Kidney glomerular epithelial cell (primary cell): ENCODE measurements at places on chromosomes 7 and 10.
A peak's percentile ranks its signal among the peaks of the same experiment; 100 is the strongest.

DNA sequence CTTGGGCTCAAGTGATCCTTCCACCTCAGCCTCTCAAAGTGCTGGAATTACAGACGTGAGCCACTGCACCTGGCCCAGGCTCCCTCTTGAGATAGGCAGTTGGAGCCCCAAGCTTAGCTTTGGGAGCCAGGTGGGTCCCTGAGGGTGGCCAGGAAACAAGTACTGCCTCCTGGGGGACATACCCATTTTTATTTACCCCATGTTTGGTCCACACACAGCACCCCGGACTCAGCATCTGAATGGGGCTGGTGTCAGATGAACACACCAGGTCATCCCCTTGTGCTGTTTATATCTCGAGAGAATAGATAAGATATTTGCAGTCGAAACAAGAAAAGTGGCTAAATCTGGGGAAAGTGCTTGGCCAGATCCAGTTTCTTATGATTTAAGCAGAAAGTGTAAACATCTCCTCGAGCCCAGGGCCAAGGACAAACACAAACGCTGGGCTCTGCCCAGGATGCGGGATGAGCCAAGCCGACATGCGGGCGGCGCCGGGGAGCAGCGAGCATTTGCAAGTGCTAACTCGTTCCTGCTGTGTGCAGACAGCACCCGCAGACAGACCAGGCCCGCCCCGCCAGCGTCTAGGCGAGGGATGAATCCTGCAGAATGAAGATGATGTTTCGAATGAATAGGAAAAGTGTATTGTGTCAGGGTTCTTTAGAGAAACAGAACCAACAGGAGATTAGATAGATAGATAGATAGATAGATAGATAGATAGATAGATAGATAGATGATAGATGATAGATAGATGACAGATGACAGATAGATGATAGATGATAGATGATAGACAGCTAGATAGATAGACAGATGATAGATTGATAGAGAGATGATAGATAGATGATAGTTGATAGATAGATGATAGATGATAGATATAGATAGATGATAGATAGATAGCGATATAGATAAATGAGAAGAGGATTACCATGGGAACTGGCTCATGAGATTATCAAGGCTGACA, 44.4 kb upstream of the OCM2 start:
- no peak for DNase-seq

GRCh38 chr10:93319096-93319495, 163.0 kb downstream of the MYOF start:
- no peak for DNase-seq

GRCh38 chr10:131453721-131454634, 142.5 kb upstream of the TCERG1L start:
- DNase-seq, result peak; percentile 18

- no peak for DNase-seq
Observed at GRCh38 chr10:122050311-122050710, 61.3 kb downstream of the TACC2 start.

GRCh38 chr10:129959544-129960480, 4.3 kb downstream of the EBF3 start:
- no peak for DNase-seq

GRCh38 chr10:127308031-127308430, 111.6 kb upstream of the INSYN2A start:
- DNase-seq, result no peak
